ENCODE measurements at places on chromosomes 2 and 18.

DNA sequence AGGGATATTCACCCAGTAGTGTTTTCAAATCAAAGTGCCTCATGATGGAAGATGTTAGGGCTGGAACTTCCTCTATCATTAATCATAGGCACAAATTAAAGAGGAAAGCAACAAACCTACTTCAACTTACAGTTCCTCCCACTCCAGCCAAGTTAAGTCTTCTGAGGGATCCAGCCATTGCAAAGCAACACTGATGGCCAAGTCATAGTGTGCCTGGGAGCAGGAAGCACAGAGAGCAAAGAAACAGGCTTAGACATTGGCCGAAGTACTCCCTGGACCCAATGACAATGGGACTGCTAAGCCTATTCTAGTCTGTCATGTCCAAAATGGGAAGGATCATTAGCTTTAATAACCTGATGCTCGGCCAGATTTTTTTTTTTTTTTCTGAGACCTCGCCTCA lies 7.0 kb downstream of the C2orf80 start:
- no peak for DNase-seq

- DNase-seq = no peak
Observed at GRCh38 chr2:1730015-1730927, 14.0 kb downstream of the PXDN start.

DNA sequence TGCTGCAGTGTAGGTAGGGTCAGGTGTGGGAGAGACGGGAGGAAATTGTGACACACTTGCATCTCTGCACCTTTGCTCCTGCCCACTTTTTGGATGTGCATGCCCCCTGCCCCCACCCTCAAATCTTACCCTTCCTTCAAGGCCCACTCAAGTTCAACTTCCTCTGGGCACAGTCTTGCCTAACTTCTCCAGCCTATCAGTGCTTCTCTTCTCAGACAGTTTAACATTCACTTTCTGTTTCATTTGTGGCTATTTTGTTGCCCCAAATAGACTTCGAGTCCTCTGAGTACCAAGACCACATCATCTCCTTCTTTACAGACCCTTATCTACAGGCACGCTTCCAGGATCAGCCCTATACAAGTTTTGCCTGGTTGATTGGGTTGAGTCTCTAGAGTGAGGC lies 2.7 kb downstream of the ST8SIA5 start:
- no peak for DNase-seq

- no peak for DNase-seq
Observed at GRCh38 chr2:99488539-99489062, 1.2 kb downstream of the REV1 start.

GRCh38 chr2:860259-860855 lies 90.3 kb upstream of the SNTG2 start:
- DNase-seq = no peak

- DNase-seq = no peak
Observed at GRCh38 chr2:22947741-22948140, 437.2 kb upstream of the KLHL29 start.

DNA sequence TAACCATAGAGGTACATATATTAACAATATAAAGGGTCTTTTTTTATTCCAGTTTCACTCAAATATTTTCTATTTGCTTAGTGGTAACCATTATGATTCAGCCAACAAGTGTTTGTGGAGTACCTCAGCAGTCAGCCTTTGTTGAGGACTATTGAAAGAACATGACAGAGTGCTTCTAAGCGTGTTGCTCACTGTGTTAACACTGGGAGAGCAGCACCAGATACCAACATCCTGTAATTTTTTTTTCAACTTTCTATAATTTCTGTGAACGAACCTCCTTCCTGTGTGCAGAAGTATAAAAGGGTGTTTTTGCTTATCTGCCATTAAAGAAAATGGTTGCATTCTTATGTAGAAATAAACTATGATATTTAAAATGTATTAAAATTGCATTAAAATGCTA lies 239.0 kb downstream of the PHLPP1 start:
- no peak for DNase-seq

GRCh38 chr18:57352271-57352701 lies at the start of gene ST8SIA3:
TSS of gene ST8SIA3 (plus strand) at chr18:57352557. CDS start at chr18:57352847, 290 bp downstream.
- no peak for DNase-seq

DNA sequence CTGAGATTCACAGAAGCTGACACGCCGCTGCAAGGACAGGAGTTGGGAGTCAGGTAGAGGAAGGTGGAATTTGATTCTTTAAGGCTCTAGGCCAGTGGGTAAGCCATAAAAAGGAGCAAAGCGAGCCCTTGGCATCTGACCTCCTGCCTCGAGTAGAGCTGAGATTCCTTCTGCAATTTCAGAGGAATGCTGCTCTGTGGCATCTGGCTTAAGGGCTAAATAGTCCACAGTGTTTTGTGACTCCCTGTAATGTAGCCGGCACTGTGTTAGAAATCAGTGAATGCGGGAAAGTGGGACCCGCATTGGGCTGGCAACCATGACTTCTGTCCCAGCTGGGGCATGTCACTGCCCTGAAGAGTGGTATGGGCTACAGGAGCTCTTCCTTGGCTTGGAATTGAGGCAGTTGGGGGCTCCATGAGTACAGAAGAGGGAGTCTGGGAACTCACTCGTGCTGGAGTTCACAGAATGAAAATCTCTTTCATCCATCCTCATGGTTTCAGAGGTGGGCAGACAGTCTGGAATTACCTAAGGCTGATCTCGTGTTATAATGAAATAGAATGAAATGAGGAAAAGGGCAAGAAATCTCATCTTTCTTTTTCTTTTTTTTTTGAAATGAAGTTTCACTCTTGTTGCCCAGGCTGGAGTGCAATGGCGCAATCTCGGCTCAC lies 12.7 kb upstream of the MYCN start:
- no peak for DNase-seq

DNA sequence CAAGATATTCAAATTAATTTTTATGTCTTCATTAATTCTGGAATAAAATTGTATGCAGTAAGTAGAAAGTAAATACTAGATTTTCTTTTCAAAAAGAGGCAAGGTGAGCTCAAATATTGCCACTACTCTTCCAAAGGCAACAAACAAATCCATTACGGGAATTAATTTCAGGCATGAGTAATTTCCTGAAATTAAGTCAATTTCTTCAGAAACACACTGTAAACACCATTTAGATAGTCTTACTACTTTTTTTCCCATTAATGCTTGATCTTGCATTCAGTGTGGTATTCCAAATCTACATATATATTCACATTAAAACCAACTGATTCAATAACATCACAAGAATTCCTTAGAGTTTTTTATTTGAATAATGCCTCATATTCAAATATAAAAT lies 1274.0 kb upstream of the CRIM1 start:
- DNase-seq = no peak

DNA sequence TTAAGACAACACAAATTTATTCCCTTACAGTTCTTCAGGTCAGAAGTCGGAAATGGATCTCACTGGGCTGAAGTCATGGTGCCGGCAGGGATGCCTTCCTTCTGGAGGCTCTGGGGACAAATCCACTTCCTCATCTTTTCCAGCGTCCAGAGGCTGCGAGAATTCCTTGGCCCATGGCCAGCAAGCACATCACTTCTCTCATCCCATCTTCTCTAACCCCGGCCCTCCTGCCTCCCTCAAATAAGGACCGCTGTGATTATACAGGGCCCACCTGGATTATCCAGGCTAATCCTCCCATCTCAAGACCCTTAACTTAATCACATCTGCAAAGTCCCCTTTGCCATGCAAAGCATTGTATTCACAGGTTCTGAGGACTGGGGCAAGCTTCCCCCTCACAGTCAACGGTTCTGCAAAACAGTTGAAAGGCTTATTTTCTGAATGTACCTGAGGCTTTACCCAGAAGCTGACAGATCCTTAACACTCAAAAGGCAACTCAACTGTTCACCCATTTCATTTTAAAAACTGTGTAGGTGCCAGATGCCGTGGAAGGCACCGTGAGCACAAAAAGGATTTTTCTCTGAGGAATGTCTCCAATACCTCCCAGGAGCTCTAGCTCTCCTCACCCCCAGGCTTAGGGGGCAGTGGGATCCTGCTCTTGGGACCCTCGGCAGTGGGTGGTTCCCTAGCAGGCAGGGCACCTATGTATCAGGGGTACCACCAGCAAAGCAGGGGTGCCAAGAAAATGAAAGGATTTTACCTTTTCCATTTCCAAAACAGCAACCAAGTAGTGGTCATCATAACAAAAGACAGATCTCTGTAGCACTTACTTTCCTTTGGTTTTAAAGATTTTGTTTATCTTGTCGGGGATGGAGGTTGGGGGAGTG lies 84.0 kb downstream of the KCTD1 start:
- DNase-seq = no peak

All from CD4-positive, alpha-beta T cell treated with Interleukin-6 at 100 ng/mL for 8 hours (primary cell).